ENCODE measurements at places on chromosomes 2 and 18.

GRCh38 chr2:74577448-74577847, 22.9 kb downstream of the DOK1 start:
- no peak for DNase-seq

- no peak for DNase-seq
Measured at GRCh38 chr2:208619993-208620392, 213.4 kb downstream of the PTH2R start.

DNA sequence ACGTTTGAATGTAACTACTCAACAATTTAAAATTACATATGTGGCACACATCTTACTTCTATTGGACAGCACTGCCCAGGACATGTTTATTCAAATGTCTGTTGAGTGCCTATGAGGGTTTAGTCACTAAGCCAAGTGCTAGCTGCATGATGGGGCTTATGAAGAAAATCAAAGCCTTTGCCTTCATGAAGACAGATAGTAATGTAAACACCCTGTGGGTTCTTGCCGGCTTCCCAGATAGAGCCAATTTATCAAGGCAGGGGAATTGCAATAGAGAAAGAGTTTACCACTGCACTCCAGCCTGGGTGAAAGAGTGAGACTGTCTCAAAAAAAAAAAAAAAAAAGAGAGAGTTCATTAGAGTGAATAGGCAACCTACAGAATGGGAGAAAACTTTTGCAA, 43.7 kb upstream of the NEB start:
- no peak for DNase-seq

GRCh38 chr2:67888351-67889005, 174.3 kb downstream of the C1D start:
- DNase-seq, result no peak

GRCh38 chr2:32768387-32769174, 140.7 kb downstream of the TTC27 start:
- DNase-seq, result no peak

DNA sequence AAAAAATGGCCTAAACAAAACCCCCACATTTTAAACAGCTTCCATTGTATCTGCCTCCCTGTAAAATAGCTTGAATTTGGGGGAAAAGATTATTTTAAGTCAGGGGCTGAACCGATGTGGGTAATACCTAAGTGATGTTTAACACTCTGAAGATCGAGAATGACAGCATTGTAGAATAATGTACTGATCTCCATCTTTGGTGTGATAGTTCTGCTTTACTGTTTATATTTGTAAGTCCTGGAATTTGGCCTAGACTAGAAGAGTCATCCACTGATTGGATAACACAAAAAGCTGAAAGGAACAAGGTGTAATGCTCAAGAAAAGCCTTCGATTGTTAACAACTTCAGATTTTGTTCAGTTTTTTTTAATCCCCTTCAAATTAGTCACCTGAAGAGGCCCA, 53.8 kb upstream of the CCDC68 start:
- DNase-seq, result no peak
